ENCODE measurements at places on chromosomes 6 and 20.

DNA sequence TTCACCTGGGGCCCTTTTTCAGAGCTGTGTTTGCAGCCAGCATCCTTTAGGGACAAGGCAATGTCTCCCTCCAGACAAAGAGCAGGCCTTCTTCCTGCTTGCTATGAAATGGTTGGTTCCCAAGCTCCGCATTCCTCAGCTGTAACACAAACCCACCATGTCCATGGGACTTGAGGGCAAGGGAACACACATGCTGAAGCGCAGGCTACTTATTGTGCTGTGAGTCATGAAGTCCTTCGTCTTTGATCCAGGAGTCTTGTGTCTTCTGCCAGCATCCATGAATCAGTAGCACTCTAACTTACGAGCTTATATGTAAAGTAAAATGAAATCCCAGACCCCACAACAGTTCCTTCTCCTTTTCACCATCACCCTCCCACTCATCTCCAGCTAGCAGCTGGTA is 59.0 kb downstream of the ANKRD60 start:
- no peak for DNase-seq

DNA sequence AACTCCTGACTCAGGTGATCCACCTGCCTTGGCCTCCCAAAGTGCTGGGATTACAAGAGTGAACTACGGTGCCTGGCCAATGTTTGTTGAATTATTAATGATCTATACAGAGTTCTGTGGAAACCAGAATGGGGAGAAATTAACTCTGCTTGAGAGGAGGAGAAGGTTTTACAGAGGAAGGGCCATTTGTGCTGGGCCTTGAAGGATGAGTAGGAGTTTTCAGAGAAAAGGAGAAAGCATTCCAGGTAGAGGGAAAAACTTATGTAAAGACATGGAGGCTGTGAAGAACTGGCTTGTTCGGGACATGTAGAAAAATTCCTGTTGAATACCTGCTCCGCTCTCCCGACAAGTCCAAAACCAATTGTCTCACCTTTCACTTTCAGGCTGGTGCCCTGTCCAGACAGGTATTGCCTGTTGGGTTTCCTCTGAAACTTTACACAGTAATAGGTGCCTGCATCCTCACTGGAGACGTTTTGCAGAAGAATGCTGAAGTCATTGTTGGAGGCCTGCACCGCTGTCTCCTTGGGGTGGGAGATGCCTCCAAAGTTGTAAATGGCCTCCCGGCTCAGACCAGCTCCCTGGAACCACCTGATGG is 11.3 kb upstream of the NSFL1C start:
- DNase-seq = no peak

DNA sequence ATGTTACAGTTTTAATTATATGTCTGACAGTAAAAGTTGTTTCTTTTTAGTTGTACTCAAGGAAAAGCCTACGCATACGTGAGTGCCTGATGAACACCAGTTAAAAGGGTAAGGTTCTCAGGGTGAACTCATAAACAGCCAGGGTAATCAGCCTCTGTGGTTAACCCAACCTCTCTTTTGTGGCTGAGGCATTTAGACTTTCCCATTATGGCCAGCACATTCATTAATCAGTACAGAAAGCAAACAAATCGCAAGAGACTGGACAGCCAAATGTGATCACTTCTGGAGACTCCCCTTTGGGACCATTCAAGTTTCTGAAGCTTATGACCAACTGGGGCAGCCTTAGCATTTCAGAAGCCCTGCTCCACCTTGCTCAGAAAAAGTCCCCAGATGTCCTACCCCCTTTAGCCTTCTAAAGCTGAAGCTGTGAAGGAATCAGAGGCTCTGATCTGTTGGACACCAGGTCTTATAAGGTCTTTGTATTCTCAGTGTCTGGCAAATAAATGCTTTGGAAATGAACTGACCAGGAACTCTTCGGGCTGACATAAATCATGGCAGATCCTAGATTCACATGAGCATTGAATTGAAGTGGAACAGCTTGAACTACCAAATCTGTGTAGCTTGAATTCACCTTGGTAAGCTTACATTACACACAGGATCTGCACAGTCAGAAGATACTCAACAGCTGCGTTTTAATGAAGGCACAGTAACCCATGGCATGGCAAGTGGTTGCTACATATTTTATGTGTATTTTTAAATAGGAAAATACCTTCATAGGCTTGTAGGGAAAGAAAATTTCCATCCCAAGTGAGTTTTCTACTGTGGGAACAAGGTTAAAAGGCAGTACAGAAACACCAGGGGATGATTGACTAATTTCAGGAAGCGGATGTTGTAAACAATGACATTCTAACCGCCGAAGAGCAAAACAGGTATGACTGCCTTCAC is 18.7 kb downstream of the IL20RA start:
- DNase-seq = peak; percentile 22

DNA sequence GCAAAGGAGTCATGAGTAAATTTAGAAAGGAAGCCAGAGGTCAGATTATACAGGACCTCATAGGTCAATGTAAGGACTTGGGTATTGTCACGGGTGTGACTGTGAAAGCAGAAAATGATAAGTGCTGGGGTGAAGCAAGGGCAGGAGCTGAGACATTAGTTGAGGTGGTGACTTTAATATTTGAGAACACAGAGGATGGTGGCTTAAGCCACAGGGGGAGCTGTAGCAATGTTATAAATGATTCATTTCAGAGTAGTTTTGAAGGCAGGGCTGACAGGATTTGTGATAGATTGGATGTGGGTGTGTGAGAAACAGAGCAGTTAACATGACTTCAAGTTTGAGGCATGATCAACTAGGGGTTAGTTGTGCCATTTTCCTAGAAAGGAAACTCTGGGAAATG is 659.9 kb downstream of the EPM2A start:
- no peak for DNase-seq

DNA sequence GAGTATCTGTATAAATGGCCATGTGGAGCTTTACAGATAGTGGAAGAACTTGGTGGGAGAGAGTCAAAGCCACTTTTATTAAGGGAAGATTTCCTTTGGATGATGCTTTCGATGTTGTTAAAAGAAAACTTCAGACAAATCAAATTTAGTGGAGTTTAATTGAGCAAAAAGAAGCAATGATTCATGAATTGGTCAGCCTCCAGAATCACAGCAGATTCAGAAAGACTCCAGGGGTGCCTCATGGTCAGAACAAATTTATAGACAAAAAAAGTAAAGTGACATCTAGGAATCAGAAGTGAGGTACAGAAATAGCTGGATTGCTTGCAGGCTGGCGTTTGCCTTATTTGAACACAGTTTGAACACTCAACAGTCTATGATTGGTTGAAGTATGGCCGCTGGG is 5.3 kb upstream of the CGA start:
- no peak for DNase-seq

DNA sequence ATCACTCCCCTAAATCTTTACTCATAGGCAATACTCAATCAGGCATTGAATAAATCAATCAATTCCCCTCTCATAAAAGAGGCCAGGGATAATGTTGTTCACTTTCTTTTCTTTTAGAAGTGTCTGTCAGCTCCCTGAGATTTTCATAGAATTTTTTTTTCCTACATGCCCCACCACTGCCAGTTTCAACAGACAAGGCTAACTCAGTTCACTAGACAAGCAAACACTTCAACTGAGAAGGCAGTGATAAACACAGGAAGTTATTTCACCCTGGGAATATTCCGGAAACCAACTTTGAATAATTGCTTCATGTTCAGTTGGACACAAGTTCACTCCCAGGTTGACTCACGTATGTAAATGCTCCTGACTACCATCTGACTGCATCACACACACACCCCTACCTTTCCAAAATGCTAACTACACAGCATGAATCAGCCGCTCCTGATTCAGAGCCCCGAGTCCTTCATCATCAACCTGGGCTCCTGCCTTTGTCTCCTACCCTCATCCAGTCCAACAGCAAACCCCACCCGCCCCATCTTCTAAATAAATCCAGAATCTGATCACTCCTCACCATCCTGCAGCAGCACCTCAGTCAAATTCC is 143.9 kb downstream of the BCAS1 start:
- peak; percentile 49 for DNase-seq

- DNase-seq = no peak
Measured at GRCh38 chr6:105774247-105774646, 311.9 kb upstream of the PRDM1 start.

Measured in activated CD8-positive, alpha-beta T cell treated with anti-CD3 and anti-CD28 coated beads for 36 hours (primary cell).